NCI-H1417 (cell line): ENCODE measurements at places on chromosomes 1 and 21.

DNA sequence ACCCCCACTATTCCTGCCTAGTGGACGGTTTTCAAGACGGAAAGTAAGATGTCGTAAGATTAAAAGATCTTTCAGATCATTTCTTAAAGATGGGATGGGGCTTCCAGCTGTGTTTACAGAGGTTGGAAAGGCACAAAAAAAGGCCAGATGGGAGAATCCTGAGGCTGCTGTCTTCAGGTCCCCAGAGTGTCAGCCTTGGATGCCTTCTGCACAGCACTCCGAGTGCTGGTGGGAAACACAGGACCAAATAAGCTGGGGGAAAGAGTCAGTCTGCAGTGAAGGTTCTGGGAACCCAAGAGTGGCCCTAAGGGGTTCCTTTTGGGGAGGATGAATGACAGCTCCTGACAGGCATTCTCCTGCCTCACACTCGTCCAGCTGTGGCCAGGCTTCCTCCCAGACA lies 96.5 kb downstream of the COLGALT2 start:
- DNase-seq = no peak

GRCh38 chr21:26194811-26195251 lies 24.3 kb upstream of the APP start:
- DNase-seq = no peak

DNA sequence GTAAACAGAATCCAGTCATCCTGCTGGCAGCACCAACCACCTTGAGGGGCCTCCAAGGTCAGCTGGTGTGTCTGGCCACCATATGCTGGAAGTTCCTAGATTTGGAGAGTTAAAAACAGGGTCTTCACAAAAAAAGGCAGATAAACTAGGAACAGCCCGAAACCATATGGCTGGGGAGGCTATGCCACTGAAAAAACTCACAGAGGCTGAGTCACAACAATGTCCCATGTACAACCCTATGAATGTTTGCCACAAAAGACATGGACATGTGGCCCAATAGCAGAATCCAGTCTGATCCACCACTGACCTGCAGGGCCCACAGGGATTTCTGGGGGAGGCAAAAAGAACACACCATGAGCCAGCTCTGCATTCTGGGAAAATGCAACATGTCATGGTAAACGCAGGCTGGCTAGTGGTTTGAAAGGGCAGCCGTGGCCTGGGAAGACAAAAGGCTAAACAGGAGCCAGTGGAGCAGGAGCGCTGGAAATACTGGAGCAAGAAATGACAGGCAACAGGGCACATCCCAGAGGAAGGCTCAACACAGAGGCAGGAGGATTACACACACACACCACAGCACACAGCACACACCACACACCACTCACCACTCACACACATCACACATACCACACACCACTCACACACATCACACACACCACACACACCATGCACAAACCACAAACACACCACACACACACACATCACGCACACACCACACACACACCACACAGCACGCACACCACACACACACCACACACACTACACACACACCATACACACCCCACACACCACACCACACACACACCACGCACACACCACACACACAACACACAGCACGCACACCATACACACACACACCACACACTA lies 55.4 kb downstream of the HSF2BP start:
- no peak for DNase-seq

DNA sequence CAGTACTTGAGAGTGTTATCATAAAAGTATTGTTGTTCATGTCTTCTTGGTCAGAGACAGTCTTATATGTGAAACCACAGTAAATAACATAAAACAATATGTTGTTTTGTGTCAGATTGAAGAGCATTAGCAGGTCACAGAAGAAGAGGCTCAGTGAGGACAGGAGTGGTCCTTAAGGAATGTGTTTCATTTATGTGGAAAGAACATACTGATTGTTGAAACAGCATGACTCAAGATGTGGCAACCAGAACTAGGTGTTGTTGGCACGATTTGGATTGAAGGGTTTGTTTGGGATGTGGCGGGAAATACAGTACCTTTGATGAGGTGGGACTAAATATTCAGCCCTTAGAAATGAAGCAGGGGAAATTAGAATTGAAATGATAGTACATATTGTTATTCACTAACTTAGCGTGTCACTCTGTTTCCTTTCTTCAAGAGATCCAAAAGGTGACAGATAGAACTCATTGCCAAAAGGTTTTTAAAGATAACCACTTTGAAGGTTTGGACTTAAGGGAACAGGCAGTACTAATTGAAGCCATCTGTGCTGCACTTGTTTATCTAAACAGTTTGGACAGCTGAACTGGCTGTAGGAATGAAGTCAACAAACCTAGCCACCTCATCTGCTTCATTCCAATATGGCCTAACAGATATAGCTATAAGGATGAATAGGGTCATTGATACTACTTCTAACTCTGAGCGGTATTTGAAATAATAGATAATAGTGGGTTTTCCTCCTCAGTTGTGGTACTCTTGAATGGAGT lies 14.4 kb downstream of the RALGPS2 start:
- DNase-seq = no peak

- no peak for DNase-seq
Observed at GRCh38 chr1:88327391-88328267, 356.4 kb upstream of the PKN2 start.

DNA sequence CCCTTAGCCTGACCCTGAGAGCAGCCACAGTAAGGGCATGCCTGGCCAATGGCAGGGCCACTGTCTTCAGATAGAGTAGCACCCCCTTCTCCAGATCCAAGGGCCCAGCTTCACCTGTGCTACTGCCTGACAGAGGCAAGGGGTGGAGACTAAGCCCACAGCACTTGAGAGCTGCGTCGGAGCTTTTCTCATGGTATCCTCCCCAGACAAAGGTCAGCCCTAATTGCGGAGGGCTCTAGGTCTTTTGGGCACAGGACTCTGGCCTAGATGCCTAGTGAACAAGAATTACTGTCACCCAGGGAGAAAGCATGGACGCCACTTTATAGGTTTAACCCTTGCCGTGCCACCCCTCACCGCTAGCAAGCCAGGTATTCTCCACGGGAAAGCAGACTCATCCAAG lies 15.1 kb downstream of the KCNC4 start:
- DNase-seq = no peak

- DNase-seq = no peak
Observed at GRCh38 chr1:215055281-215055935, 27.1 kb upstream of the KCNK2 start.

- DNase-seq = peak; percentile 23
Observed at GRCh38 chr21:21385404-21385803, 387.2 kb downstream of the NCAM2 start.

DNA sequence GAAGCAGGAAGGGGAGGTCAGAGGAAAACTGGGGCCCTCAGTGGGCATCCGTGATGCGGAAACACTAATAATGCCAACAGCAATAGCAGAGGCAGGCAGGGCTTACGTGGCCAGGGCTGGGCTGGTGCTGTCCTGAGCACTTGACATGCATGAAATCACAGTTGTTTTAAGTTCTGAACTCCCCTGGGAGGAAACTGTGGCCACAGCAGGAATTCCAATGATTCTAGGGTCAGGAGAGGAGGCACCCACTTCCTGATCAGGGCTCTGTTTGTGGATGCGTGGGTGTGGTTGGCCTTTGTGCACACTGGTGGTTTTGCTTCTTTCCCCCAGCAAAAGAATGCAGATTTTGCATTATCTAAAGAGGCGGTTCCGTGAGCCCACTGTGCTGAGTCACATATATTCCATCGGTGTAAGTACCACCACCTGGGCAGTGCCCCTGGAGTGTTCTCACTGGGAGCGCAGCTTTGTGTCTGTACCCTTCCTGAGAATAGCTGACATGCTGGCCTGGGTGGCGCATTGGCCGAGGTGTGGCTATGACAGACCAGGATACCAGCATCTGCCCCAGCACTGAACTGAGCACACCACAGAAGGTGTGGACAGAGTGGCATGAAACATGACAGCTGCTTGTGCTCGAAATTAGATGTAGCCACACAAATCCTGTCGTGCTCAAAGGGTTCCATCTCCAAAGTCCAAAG lies 71.0 kb downstream of the PDE9A start:
- no peak for DNase-seq
